ENCODE measurements at places on chromosomes 4 and X.

DNA sequence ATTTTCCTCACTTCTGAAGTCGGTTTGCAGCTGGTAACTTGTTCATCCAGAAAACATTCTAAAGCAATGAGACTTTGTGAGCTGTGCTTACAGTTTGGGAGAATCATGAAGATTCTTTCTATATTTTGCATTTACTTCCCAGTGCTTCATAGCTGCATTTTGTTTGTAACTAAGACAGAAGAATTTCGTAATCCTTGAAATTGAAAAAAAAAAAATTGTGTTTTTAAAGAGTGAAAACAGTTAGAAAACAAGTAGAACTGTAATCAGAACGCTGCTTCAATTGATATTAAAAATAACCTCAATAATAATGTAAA lies 392.4 kb downstream of the UNC5C start:
- DNase-seq: no peak

DNA sequence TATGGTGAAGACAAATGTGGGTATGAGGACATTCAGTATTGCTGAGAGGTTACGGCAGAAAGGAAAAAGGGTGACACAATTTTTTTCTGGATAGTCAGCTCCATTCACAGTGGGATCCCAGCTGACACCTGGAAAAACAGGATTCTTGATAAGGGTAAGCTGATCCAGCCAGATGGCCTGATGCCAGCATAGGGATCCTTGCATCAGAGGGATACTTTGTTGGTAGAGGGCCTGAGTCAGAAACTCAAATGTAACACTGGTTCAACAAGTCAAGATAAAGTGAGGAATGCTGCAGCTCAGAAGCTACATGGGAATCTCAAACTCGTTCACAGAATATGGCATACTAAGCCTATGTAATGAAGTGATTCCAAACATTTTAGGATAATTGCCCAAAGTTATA lies 726.7 kb downstream of the C4orf33 start:
- DNase-seq: peak; percentile 71

- no peak for DNase-seq
These were observed 823.5 kb downstream of the ADGRL3 start for GRCh38 chr4:62023633-62024032.

GRCh38 chr4:119728692-119729593 lies 100.3 kb upstream of the PDE5A start:
- DNase-seq: no peak

DNA sequence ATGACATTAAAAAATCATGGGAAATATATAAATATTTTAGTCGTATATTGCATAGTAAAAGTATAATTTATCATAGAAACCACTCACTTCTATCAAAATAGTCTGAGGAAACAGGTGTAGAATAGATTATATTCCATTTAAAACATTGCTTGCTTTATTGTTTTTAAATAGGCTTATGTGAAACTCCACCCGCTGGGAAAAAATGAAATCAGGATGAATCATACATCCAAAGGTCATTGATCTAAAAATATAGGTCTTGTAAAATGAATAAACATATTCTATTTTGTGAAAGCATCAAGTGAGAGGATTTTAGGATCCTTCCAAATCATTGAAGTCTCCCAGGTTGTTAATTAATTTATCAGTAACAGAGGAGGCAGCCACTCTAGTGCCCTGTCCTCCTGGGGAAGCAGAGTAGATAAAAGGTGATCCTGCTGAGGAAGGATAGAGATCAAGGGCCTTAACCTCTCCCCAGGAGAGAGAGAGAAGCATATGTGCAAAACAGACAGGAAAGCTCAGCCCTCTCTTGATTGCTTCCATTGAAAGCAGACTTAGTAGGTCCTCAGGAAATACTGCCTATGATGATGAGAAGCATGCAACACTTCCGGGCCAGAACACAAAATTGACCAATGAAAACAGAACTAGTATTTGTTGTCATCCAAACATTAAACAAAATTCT lies 96.8 kb upstream of the MAP9 start:
- DNase-seq: no peak

- DNase-seq: no peak
These were observed 36.8 kb upstream of the NAA11 start for GRCh38 chr4:79362626-79363025.

GRCh38 chr4:89906777-89907521 lies 12.3 kb downstream of the MMRN1 start:
- DNase-seq: no peak

GRCh38 chr4:86506591-86506990 lies 87.5 kb upstream of the PTPN13 start:
- DNase-seq: no peak

GRCh38 chr4:146310319-146311021 lies 96.1 kb downstream of the REELD1 start:
- DNase-seq: no peak

GRCh38 chr4:183430317-183430993 lies 14.0 kb upstream of the CDKN2AIP start:
- DNase-seq: no peak

DNA sequence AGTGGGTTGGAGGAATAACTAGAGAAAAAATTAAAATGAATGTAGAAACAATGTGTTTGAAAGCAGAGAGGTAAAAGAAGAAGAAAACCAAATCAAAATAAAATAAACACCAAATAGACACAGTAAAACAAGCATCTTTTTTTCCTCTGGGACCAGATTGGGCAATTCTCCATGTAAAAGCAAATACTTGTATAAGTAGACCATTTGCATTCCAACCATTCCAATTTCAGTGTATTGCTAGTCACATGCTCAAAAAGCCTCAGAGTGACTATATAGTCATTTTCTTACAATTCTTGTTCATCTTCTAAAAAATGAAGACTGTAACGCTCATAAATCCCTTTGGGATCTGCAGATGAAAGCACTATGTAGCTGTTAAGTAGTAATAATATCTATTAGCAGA lies 969.5 kb downstream of the PCDH18 start:
- peak; percentile 38 for DNase-seq

- no peak for DNase-seq
These were observed 242.5 kb downstream of the OPHN1 start for GRCh38 chrX:68190799-68191198.

DNA sequence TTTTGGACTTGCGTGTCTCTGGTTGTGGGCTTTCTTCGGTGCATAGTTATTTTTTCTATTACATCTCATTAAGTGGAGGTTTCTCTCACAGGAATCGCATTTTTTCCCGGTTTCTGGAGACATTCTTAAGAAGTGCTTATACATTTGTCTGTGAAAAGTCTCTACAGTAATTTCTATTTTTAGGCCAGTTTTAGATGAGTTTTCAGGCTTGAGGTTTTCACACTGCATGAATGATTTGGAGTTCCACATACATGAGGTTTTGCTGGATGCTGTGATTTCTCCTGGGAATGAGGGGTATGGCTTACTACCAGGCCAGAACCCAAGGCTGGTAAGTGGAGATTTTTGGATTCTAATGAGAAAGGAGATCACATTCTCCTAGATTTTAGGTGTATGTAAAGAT lies 422.6 kb upstream of the SLIT2 start:
- DNase-seq: no peak

GRCh38 chrX:14915596-14915995 lies 42.4 kb downstream of the MOSPD2 start:
- DNase-seq: no peak

DNA sequence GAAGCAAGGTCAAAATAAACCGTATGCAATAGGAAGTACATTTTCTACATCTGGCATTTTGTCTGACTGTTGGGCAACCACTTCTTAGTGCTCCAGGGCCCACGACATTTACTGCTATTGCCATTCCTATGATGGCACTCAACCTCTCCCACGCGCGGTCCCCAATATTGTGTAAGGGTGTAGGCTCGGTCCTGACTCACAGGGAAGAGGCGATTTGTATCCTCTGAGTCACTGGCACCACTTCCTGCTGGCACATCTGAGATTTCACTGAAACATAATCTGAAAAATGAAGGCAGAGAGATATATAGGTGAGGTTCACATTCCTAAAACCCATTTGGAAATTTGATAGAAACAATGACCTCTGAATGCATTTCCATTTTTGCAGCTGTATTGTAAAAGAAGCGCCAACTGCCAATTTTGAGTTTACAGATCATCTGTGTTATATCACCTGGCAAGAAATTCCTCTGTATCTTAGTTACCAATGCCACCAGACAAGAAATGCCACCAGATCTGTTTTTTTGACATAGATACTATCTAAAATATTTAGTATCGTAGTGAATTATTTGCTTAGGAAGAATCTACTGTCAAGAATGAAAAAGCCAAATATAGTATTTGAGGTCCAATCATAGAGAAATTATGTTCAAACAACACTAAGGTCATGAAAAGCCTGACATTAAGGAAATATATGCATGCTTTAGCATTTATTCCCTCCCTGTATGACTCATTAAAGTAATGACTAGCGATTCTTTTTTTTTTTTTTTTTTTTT lies 9.8 kb downstream of the EREG start:
- peak; percentile 89 for DNase-seq

- peak; percentile 12 for DNase-seq
These were observed 106.6 kb upstream of the SH3RF1 start for GRCh38 chr4:169377367-169377766.

DNA sequence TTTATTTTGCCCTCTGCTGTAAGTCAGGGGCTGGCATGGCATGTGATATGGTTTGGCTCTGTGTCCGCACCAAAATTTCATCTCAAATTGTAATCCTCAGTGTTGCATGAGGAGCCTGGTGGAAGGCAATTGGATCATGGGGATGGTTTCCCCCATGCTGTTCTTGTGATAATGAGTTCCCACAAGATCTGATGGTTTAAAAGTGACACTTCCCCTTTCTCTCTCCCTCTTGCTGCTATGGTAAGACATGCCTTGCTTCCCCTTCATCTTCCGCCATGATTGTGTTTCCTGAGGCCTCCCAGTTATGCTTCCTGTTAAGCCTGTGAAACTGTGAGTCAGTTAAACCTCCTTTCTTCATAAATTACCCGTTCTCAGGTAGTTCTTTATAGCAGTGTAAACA lies 72.0 kb upstream of the MSX1 start:
- DNase-seq: no peak

DNA sequence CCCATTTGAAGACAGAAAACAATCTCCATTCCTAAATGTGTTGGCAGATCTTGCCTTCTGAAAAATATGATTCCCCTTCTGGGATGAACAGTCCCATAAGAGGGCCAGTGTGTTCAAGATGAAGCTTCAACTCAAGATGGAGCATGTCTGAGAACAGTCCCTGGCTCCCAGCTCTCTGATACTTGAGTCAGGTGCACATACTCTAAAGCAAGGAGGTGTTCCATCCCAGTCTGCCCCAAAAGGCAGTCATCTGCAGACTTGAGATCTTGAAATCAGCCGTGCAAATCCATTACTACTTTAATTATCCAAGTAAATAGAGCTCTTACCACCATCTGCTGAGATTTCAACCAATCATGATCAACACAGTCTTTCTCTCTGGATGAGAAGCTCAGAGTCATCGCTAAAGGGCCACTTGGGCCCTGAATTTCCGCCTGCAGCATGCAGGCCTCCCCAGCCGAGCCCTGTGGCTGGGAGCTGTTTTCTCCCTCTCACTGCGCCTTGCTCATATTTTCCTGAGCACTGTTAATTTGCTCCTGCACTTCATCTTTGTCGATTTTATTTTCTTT lies 22.2 kb downstream of the CCDC149 start:
- DNase-seq: no peak

- peak; percentile 85 for DNase-seq
These were observed 33.9 kb upstream of the SLC7A11 start for GRCh38 chr4:138275963-138276621.

- DNase-seq: no peak
These were observed 16.3 kb downstream of the TACC3 start for GRCh38 chr4:1737666-1738065.

DNA sequence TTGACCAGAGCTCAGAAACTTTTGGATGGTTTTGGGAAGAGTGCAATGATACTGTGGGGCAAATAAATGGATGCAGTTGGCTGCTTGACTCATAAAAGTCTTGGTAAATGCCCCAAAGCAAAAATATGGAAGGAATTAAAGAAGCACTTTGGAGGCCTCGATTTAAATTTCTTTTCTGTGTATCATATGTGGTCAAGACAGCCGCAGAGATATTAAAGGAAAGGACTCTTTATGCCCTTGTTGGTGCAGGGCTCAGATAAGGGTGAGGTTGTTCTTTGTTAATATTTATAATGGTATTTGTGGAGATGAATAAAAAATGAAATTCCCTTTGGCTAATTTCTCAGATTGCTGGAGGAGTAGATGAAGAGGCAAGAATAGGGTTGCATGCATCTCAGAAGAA lies 90.2 kb downstream of the NHS start:
- DNase-seq: no peak

GRCh38 chrX:40088299-40088625 lies 9.5 kb downstream of the BCOR start:
- no peak for DNase-seq

GRCh38 chr4:1405636-1406393 lies 427 bp downstream of the NKX1-1 start:
- DNase-seq: no peak
